Tongue (tissue), 3 donors: ENCODE measurements at places on chromosomes 6 and 20.

- DNase-seq, result no peak
These were observed 185.5 kb upstream of the NRSN1 start for GRCh38 chr6:23940466-23940865.

- no peak for DNase-seq
These were observed 41.6 kb upstream of the RPN2 start for GRCh38 chr20:37137547-37137946.

DNA sequence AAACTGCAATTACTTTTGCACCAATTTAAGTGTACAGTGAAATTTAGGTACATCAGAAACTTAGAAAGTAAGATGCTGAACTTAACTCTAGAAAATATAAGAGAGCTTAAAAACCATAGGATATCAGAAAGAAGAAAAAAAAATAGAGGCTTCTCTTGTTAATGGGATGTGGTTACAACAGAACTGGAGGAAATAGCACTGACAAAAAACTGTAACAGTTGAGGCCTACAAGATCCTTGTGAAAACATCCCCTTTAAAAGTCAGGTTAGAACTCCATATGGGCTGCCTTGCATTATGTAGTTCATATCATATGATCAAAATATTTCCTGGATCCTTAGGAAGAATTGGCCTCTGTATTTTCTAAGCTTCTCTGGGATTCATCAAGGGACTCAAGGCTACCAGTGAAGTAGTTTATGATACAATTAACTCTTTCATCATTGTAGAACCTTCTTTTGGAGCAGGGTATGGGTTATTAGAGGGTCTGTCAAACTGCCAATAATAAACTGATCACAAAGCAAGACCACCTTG lies 24.8 kb downstream of the MTCL3 start:
- DNase-seq, result no peak

GRCh38 chr6:21850691-21851090 lies 257.1 kb downstream of the SOX4 start:
- no peak for DNase-seq

DNA sequence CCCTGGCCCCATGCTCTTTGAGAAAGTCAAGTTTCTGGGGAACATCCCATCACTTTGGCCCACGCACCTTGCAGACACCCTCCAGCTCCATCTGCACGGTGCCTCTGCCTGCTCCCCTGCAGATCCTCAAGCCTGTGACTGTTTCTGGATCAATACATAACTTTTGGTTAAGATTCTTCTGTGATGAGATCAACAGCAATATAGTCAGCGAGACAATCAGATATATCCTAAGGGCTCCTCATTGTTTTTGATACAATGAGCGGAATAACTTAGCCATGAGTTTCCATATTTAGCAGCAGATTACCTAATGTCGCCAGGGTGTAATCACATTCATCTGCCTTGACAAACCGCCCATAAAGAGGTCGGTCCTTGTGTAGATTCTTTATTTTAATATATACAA lies 109.3 kb upstream of the MTHFD1L start:
- peak; percentile 45 for DNase-seq

DNA sequence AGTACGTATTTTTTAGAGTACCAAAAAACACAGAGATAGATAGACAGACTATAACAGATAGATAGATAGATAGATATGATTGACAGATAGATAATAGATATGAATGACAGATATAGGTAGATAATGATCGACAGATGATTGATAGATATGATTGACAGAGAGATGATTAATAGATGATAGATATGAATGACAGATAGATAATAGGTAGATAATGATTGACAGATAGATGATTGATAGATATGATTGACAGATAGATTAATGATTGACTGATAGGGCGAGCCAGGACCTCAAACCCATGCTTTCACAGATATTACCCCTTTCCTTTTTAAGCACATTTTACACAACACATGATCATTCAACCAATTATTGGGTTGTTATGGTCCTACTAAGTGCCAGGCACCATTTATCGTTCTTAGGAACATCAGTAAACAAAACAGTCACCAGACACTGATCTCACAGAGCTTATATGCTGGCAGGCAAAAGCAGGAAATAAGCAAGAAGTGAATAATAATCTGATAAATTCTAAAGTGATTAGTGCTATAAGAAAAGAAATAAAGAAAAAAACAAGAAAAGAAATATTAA lies 11.6 kb downstream of the MAFB start:
- DNase-seq, result no peak

- no peak for DNase-seq
These were observed 274.2 kb downstream of the CDH26 start for GRCh38 chr20:60232380-60232779.

GRCh38 chr6:145142958-145143357 lies 592.4 kb downstream of the EPM2A start:
- DNase-seq, result no peak

- DNase-seq, result no peak
These were observed 79.3 kb downstream of the PTCHD4 start for GRCh38 chr6:48031711-48032110.

DNA sequence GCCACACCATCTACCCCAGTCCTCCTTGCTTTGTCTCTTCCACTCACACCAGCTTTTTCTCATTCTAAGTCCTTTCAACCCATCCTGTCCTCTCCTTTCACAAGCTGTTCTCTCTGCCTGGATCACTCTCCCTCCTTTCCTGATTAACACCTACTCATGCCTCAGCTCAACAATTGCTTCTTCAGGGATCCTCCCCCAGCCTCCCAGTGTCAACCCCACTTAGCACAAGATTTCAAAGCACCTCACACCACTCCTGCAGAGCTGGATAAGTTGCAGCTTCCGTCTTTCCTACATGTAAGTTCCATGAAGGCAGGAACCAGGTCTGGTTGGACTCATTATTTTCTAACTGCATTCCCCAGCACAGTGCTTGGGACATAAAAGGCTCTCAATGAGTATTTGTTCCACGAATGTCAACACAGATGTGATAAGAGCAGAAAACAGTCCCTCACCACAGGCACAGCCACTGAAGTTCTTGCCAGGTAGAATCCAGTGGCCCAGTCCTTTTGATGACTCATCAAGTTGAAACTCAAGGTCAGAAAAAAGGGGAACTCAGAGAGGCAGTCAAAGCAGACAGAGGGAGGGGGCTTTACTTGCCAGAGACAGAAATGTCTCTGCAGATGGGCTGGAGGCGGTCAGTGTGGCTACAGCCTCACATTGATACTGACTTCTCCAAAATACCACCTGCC lies 193.4 kb upstream of the PRDM1 start:
- DNase-seq, result no peak

GRCh38 chr20:41258474-41258873 lies 59.1 kb downstream of the ZHX3 start:
- no peak for DNase-seq

DNA sequence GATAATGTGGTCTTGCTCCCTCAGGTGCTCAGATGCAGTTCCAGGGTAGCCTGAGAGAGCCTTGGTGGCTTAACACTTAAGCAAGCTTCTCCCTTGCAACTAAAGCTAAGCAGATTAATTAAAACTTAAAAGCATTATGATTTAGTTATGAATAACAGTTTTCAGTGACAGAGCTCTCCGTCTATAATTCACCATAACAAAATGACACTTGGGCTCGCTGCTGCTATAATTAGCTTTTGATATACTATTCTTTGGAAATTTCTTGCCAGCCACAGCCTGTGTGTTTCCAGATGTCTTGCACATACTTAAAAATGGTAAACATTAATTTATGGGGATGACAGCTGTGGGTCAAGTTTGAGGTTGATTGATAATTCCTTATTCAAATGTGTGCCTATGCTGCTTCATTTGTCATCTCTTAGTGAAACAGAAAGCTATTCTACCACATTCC lies 380.5 kb downstream of the TFAP2B start:
- no peak for DNase-seq

DNA sequence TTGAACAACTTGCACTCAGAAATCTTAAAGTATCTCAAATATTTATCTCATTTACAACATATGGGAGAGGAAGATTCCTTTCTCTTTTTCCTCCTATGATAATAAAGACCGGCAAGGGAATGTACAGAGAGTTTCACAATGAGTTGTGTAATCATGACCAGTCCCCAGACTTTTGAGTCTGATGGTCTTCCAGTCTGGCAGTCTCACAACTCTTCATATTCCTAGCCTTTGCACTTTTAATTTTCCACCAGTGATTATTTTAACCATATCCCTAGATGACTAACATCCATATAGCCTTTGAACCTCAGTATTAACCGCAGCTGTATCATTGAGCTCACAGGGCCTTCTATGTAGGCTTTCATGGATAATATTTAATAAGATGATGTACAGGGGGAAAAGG lies 278.5 kb downstream of the KHDC1L start:
- no peak for DNase-seq

- no peak for DNase-seq
These were observed 45.6 kb downstream of the TGM2 start for GRCh38 chr20:38119446-38119845.

- no peak for DNase-seq
These were observed 128.7 kb downstream of the LY86 start for GRCh38 chr6:6716998-6717763.
